ENCODE measurements at places on chromosomes 6 and 20. TPM values are rescaled to one million over a fixed set of nuclear protein-coding genes. Genes with fewer than 3 reads are reported as not detected.

The FAM83C gene
- not detected for total RNA-seq

The ADAM33 gene
- total RNA-seq: 13.1 TPM

The HSD17B8 gene
- total RNA-seq: 2.8 TPM

The DEF6 gene
- total RNA-seq: 1.1 TPM

The NEURL2 gene
- 2.7 TPM for total RNA-seq

The BTN1A1 gene
- total RNA-seq: not detected

- H3K4me1 ChIP-seq: no peaks in the 10 kb centered on the region
- H3K36me3 ChIP-seq: no peaks in the 10 kb centered on the region
- no peak overlapping the region for H3K27ac ChIP-seq
- DNase-seq: no peak
- H3K27me3 ChIP-seq: peaks cover 48% of the 10 kb centered on the region
Observed at GRCh38 chr20:38617011-38617829, 15.6 kb downstream of the ARHGAP40 start.

DNA sequence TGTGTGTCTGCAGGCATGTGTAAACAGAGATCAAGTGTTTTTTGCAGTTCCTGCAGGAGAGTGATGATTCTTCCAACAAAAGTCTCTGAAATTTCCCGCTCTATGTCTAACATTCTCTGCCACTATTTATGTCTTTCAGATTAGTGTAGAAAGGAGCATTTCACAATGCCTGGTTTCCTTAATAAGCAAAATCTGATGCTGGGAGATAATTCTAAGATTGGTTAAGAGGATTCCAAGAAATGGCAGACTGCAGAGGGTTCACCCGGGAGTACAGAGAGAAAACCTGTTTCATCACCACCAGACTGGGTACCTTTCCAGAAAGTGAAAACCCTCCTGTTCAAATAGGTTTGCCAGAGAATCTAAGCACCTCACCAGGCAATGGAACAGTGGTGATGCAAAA, 62.7 kb downstream of the FOXC1 start:
- H3K27ac ChIP-seq: no peak overlapping the region
- H3K36me3 ChIP-seq: no peaks in the 10 kb centered on the region
- DNase-seq: no peak
- peaks cover 18% of the 10 kb centered on the region for H3K4me1 ChIP-seq

DNA sequence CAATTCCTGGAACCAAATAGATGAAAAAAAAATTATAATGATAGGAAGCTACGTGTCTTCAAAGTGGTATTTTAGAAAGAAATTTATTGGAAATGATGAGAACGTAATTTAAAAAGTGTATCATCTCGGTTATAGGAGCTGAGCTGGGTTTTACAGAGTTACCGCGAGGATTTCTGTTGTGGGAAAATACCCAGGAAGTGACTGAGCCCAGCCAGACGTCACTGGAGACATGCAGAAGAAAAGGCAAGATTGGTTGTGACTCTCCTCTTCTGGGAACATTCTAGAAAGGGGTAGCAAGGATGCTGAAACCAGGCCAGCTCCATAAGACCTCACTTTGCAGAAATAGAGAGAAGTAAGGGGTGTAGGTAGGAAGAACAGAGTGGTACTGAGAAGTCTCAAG, 95.9 kb upstream of the ADGRF1 start:
- no peak overlapping the region for H3K4me3 ChIP-seq
- H3K4me1 ChIP-seq: peaks cover 21% of the 10 kb centered on the region
- H3K27me3 ChIP-seq: no peaks in the 10 kb centered on the region
- H3K27ac ChIP-seq: no peak overlapping the region

DNA sequence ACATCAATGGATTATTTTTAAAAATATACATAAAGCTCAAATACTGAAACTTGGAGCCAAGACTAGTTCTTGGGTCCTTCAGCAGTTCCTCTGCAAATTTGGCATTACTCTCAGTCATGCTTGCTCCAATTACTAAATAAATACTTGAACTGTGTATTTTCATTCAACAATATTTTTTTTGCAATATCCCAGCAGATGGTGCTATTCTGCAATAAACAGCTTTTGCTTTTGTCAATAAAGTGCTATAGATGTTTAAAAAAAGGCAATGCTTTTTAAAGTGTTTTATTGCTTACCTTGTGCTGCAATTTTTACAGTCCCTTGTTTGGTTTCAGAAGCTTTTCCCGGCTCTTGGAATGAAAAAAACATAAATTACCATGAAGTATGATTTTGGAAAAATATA, 243.4 kb downstream of the TRDN start:
- H3K4me1 ChIP-seq: no peaks in the 10 kb centered on the region
- peaks cover 38% of the 10 kb centered on the region for H3K27me3 ChIP-seq
- no peak for DNase-seq
- no peak overlapping the region for H3K27ac ChIP-seq
- H3K36me3 ChIP-seq: no peaks in the 10 kb centered on the region

DNA sequence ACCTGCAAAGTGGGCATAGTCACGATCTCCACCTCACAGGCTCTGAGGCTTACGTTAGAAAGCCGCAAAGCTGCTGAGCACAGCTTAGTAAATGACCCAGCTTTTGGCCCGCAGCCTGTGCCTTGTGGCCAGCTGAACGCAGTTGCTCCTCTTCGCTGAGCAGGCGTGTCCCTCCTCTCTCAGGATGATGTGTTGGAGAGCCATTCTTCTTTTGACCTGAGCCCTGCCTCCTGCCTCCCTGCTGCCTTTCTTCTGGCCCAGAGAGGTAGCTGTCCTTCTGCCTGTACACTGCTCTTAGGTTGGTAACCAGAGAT, 47.6 kb upstream of the MYL9 start:
- H3K27me3 ChIP-seq: no peaks in the 10 kb centered on the region
- peaks cover 19% of the 10 kb centered on the region for H3K36me3 ChIP-seq
- H3K4me3 ChIP-seq: no peak overlapping the region
- H3K27ac ChIP-seq: peak overlapping the region; percentile 32
- H3K4me1 ChIP-seq: peaks cover 65% of the 10 kb centered on the region

DNA sequence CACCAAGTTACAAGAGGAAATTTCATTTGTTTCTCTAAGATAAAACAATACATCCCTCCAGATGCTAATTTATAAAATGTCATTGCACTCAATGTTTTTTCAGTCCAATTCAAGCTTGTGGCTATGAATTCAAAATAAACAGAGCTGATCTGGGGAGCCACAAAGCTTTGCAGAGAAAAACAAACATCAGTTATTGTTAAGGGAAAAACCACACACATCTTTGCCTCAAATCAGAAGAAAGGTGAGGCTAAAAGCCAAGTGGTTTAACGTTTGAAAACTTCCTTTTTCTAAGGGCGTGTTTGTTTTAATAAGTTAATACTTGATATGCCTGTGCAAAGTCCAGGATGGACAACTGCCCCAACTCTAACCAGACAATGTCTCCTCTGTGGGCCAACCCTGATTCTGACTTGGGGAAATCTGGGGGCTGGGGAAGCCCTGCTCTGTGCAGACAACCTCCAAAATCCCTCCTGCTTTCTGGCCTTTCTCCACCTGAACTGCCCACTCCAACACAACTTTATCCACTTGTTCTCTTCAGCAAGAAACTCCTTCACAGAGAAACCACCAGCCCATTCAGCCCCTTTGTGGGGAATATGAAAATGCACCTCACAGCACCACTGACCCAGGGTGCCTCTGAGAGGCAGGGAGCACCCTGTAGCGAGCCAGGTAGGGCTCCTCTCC, 44.6 kb upstream of the NT5E start:
- peak overlapping the region; percentile 29 for H3K4me3 ChIP-seq
- H3K36me3 ChIP-seq: no peaks in the 10 kb centered on the region
- no peaks in the 10 kb centered on the region for H3K27me3 ChIP-seq
- peaks cover 74% of the 10 kb centered on the region for H3K4me1 ChIP-seq
- DNase-seq: no peak
- peak overlapping the region; percentile 96 for H3K27ac ChIP-seq

DNA sequence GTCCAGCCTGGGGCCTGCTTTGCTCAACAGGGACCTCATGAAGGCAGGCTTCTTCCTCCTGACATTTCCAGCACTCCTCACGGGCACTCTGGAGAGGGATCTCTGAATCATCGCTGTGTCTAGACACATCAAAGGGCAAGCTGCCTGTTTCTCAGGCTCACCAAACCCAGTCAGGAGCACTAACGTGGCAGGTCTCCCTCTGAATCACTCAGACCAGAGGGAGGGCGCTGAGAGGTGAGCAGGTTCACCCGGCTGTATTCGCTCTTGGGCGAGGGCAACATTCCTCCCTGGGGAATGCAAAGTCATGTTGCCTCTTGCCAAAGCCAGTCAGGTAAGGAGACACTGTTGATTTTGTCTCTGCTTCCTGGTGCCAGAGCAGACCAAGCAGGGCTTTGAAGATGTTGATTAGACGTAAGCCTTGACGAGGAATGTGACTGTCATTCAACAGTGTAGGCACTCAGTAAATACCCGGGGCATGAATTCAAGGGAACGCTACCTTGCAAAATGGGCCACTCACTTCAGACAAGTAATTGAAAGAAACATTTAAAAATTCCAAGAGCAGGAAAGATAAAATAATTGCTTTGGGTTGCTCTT, 50.1 kb downstream of the CYP24A1 start:
- no peaks in the 10 kb centered on the region for H3K36me3 ChIP-seq
- peak overlapping the region; percentile 57 for H3K27ac ChIP-seq
- no peak overlapping the region for H3K4me3 ChIP-seq
- peaks cover 18% of the 10 kb centered on the region for H3K4me1 ChIP-seq
- DNase-seq: no peak

GRCh38 chr6:29227235-29227634, 56.5 kb downstream of the OR2J2 start:
- H3K4me1 ChIP-seq: no peaks in the 10 kb centered on the region
- no peak overlapping the region for H3K27ac ChIP-seq
- H3K27me3 ChIP-seq: peaks cover 14% of the 10 kb centered on the region
- H3K36me3 ChIP-seq: no peaks in the 10 kb centered on the region

GRCh38 chr6:121338366-121338765, 4.1 kb upstream of the TBC1D32 start:
- no peak overlapping the region for H3K27ac ChIP-seq
- H3K27me3 ChIP-seq: peaks cover 14% of the 10 kb centered on the region
- no peaks in the 10 kb centered on the region for H3K36me3 ChIP-seq
- no peak for DNase-seq
- no peak overlapping the region for H3K4me3 ChIP-seq

DNA sequence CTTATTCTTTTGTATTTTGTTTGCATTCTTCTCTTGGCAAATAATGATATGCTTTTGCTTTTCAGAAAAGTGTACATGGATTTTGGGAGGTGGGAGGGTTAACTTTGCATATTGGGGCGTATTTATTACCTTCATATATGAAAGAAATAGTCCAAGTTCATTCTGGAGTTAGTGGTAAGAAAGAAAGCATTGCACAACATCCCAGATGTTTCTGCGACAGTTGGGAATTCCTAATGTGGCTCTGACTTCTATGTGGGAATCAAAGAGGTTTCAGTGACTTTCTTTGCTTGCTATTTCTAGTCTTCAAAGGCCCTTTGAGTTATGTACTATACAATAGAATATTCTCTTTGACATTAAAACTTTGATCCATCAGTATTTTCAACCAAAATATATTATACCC, 78.1 kb downstream of the MMUT start:
- H3K27me3 ChIP-seq: peaks cover 2% of the 10 kb centered on the region
- H3K4me3 ChIP-seq: no peak overlapping the region
- DNase-seq: no peak

DNA sequence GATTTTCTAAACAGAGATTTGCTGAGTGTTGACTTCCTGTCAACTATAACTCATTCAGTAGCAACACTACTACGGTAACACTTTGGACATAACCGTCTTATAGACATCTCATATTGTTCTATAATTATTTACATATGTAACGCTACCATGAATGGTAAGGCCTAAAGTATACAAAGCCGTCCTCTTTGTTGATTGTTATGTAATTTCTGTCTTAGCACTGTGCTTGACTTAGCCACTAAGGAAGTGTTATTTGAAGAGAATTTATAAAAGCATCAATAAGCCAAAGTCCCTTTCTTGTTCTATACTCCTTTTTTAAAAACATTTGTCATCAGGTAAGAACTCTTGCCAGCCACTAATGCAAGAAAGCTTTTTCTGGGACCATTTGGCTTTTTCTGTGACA, 240.6 kb downstream of the MEI4 start:
- H3K4me1 ChIP-seq: no peaks in the 10 kb centered on the region
- no peak overlapping the region for H3K4me3 ChIP-seq
- no peaks in the 10 kb centered on the region for H3K27me3 ChIP-seq
- H3K27ac ChIP-seq: no peak overlapping the region
- DNase-seq: no peak

- DNase-seq: no peak
- H3K27me3 ChIP-seq: no peaks in the 10 kb centered on the region
- no peak overlapping the region for H3K4me3 ChIP-seq
- no peak overlapping the region for H3K27ac ChIP-seq
Observed at GRCh38 chr6:74256781-74257180, 560.8 kb downstream of the CD109 start.

- H3K4me3 ChIP-seq: peak overlapping the region; percentile 17
- H3K4me1 ChIP-seq: peaks cover 75% of the 10 kb centered on the region
- no peaks in the 10 kb centered on the region for H3K27me3 ChIP-seq
- H3K36me3 ChIP-seq: peaks cover 4% of the 10 kb centered on the region
Observed at GRCh38 chr6:116405652-116406356, 35.1 kb downstream of the DSE start.

DNA sequence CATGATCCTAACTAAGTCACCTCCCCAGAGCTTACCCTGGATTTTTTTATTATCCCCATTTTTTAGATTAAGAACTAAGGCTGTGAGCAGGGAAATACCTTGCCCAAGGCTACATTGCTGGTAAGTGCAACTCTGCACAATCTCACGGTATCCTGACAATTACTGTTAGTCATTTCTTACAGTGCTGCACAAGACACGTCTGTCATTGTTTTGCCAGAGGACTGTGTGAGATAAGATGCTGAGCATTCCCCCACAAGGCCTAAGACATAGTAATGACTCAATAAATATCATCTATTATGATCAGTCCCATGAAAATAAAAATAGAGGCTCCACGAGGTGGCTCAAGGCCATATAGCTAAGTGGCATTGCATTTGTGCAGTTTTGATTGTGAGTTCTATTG, 21.0 kb downstream of the PFDN4 start:
- DNase-seq: no peak
- no peaks in the 10 kb centered on the region for H3K27me3 ChIP-seq
- H3K4me1 ChIP-seq: peaks cover 6% of the 10 kb centered on the region
- H3K4me3 ChIP-seq: no peak overlapping the region
- H3K36me3 ChIP-seq: no peaks in the 10 kb centered on the region

GRCh38 chr6:319177-320131, 27.2 kb downstream of the DUSP22 start:
- DNase-seq: no peak
- H3K27ac ChIP-seq: no peak overlapping the region
- H3K4me1 ChIP-seq: peaks cover 9% of the 10 kb centered on the region
- peaks cover 3% of the 10 kb centered on the region for H3K36me3 ChIP-seq
- H3K4me3 ChIP-seq: no peak overlapping the region

Measured in chondrocyte (in vitro differentiated cells).